ENCODE measurements at places on chromosomes 3 and 15.

- no peaks in the 10 kb centered on the region for H3K4me1 ChIP-seq
- H3K27me3 ChIP-seq, result no peaks in the 10 kb centered on the region
- peak overlapping the region; percentile 89 for H3K4me3 ChIP-seq
- H3K27ac ChIP-seq, result peak overlapping the region; percentile 95
- DNase-seq, result no peak
Observed at GRCh38 chr3:143974271-143975238, 2.9 kb downstream of the DIPK2A start.

- H3K27me3 ChIP-seq, result no peaks in the 10 kb centered on the region
- H3K36me3 ChIP-seq, result no peaks in the 10 kb centered on the region
- H3K27ac ChIP-seq, result no peak overlapping the region
- no peak for DNase-seq
Observed at GRCh38 chr3:171427771-171428320, 32.4 kb downstream of the TNIK start.

GRCh38 chr15:73889762-73890124, 16.4 kb downstream of the TBC1D21 start:
- H3K27me3 ChIP-seq, result no peaks in the 10 kb centered on the region
- H3K27ac ChIP-seq, result no peak overlapping the region
- H3K4me1 ChIP-seq, result no peaks in the 10 kb centered on the region
- H3K4me3 ChIP-seq, result no peak overlapping the region
- H3K36me3 ChIP-seq, result no peaks in the 10 kb centered on the region

GRCh38 chr15:98809273-98809672, 160.9 kb downstream of the IGF1R start:
- no peak overlapping the region for H3K27ac ChIP-seq
- DNase-seq, result no peak
- no peak overlapping the region for H3K4me3 ChIP-seq
- no peaks in the 10 kb centered on the region for H3K36me3 ChIP-seq
- no peaks in the 10 kb centered on the region for H3K4me1 ChIP-seq
- H3K27me3 ChIP-seq, result no peaks in the 10 kb centered on the region

- no peaks in the 10 kb centered on the region for H3K27me3 ChIP-seq
- no peak for DNase-seq
- no peaks in the 10 kb centered on the region for H3K4me1 ChIP-seq
- no peaks in the 10 kb centered on the region for H3K36me3 ChIP-seq
- no peak within 1 kb of the TSS for H3K27ac ChIP-seq
Observed at GRCh38 chr3:132317229-132317948, at the start of gene ACP3. TSS of gene ACP3 (plus strand) at chr3:132317407. CDS start at chr3:132317457, 50 bp downstream.

DNA sequence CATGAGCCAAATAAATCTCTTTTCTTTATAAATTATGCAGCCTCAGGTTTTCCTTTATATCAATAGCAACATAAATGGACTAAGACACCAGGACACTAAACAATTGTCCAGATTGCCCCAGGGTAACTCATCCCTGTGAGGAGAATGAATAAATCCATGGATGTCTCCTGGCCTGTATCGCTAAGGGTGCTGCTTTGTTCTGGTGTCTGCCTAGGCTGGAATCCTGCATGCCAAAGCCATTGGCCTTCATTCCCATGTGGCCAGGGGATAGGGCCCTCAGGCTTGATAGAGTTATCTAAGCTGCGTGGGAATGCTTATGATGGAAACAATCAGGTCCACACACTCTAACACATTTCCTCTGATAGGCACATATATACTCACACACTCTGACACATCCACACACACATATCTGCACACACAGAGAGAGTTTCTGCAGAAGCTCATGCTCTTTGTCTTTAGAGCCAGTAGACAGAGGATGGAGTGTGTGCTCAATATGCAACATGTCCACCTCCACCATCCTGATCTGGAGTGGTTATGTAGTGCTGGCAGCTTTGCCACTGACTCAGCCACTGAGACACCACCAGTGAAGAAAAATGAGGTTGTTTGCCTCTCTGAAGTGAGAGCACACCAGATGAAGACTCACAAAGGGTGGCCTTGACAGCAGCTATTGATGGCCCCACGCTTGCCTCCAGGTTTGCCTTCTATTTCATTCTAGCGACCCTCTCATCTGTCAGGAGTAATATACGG, 24.0 kb upstream of the DGKG start:
- H3K36me3 ChIP-seq, result no peaks in the 10 kb centered on the region
- DNase-seq, result no peak
- H3K27ac ChIP-seq, result no peak overlapping the region
- H3K27me3 ChIP-seq, result no peaks in the 10 kb centered on the region
- no peaks in the 10 kb centered on the region for H3K4me1 ChIP-seq
- H3K4me3 ChIP-seq, result no peak overlapping the region

- H3K27ac ChIP-seq, result no peak overlapping the region
- H3K4me3 ChIP-seq, result no peak overlapping the region
- no peak for DNase-seq
- H3K27me3 ChIP-seq, result no peaks in the 10 kb centered on the region
- no peaks in the 10 kb centered on the region for H3K36me3 ChIP-seq
Observed at GRCh38 chr3:23404246-23404645, 201.1 kb downstream of the UBE2E2 start.

- no peaks in the 10 kb centered on the region for H3K36me3 ChIP-seq
- DNase-seq, result no peak
- no peak overlapping the region for H3K4me3 ChIP-seq
Observed at GRCh38 chr3:36312351-36312750, 68.0 kb upstream of the STAC start.

DNA sequence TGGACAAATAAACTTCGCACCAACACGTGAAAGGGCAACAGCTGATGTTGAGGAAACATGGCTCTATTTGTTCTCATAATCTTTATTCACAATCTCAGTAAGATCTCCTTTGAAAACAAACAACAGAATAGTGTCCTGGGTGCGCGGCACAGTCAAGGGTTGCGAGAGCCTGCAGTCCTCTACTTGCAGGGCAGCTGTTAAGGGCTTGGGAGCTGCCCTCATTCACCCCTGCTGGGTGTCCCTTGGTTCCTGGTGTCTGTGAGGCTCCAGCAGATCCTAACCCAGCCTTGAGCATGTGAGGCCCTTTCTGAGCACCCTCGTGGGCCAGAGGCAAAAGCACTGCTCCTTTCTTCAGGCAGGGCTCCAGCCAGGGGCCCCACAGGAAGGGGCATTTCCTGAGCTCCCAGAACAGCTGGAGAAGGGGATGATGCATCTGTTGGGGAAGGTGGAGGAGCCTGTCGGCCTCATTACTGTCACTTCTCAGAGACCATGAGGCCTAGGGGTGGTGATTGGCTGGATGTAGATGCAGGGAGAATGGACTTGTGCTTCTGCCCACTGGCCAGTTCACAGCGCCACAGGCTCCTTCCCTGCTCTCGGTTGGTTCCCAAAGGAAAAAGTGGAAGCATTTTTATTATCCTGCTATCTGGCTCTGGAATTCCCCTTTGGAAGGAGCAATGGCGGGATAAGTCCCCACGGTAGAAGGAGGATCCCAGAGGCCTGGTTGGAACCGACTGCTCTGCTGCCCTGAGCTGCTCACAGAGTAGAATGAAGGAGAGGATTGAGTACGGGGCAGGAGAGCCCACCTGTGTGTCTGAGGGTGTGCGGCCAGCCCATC, 51.9 kb upstream of the KLF13 start:
- H3K27ac ChIP-seq, result no peak overlapping the region
- H3K27me3 ChIP-seq, result no peaks in the 10 kb centered on the region
- no peak overlapping the region for H3K4me3 ChIP-seq
- no peaks in the 10 kb centered on the region for H3K36me3 ChIP-seq

DNA sequence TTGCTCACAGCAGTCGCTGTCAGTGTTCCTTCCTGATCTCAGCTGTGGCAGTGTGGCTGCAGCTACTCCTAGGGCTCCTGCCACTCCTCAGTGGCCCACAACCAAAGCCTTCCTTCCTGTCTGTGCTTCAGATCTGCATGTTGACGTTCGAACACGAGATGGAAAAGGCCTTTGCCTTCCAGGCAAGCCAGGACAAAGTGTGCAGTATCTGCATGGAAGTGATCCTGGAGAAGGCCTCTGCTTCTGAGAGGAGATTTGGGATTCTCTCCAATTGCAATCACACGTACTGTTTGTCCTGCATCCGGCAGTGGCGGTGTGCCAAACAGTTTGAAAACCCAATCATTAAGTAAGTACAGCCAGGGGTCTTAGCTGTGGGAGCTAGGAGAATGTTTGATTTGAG, 17.8 kb downstream of the MKRN2 start:
- H3K27me3 ChIP-seq, result no peaks in the 10 kb centered on the region
- no peak for DNase-seq
- no peak overlapping the region for H3K27ac ChIP-seq
- H3K4me1 ChIP-seq, result no peaks in the 10 kb centered on the region
- no peak overlapping the region for H3K4me3 ChIP-seq

GRCh38 chr15:61092361-61093157, 136.5 kb downstream of the RORA start:
- no peaks in the 10 kb centered on the region for H3K27me3 ChIP-seq
- no peaks in the 10 kb centered on the region for H3K4me1 ChIP-seq
- H3K36me3 ChIP-seq, result no peaks in the 10 kb centered on the region
- no peak overlapping the region for H3K27ac ChIP-seq

GRCh38 chr15:59812889-59813288, 123.8 kb upstream of the BNIP2 start:
- no peaks in the 10 kb centered on the region for H3K4me1 ChIP-seq
- no peak overlapping the region for H3K4me3 ChIP-seq
- H3K27me3 ChIP-seq, result no peaks in the 10 kb centered on the region
- DNase-seq, result no peak
- H3K36me3 ChIP-seq, result no peaks in the 10 kb centered on the region

GRCh38 chr3:64079369-64080150, 56.3 kb upstream of the PSMD6 start:
- H3K4me3 ChIP-seq, result no peak overlapping the region
- H3K36me3 ChIP-seq, result no peaks in the 10 kb centered on the region
- no peak for DNase-seq
- H3K4me1 ChIP-seq, result no peaks in the 10 kb centered on the region
- no peak overlapping the region for H3K27ac ChIP-seq

DNA sequence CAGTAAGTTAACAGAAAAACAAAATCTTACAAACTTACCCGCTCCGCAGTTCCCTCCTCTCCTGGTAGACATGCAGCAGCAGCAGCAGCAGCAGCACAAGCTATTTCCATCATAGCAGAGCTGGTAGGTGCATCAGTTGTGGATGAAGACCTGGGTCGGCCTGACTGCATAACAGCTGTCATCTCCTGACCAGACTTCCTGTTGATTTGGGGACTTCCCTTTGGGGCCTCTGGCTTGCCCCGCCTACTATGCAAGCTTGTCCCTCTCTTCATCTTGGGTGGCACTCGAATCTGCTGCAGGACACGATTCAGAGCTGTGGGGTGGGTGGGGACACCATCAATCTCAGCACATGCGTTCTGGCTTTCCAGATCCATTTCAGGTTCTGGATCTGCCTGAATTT, 65.7 kb downstream of the TMCC1 start:
- H3K27ac ChIP-seq, result no peak overlapping the region
- DNase-seq, result no peak
- no peak overlapping the region for H3K4me3 ChIP-seq
- no peaks in the 10 kb centered on the region for H3K36me3 ChIP-seq
- no peaks in the 10 kb centered on the region for H3K27me3 ChIP-seq

GRCh38 chr15:93244696-93245660, 156.0 kb upstream of the RGMA start:
- no peaks in the 10 kb centered on the region for H3K27me3 ChIP-seq
- H3K4me3 ChIP-seq, result no peak overlapping the region
- H3K27ac ChIP-seq, result no peak overlapping the region
- H3K4me1 ChIP-seq, result no peaks in the 10 kb centered on the region
- H3K36me3 ChIP-seq, result no peaks in the 10 kb centered on the region

- H3K27ac ChIP-seq, result no peak overlapping the region
- no peaks in the 10 kb centered on the region for H3K36me3 ChIP-seq
- DNase-seq, result no peak
- H3K4me3 ChIP-seq, result no peak overlapping the region
- no peaks in the 10 kb centered on the region for H3K27me3 ChIP-seq
Observed at GRCh38 chr15:82968066-82968465, 15.5 kb upstream of the HOMER2 start.

GRCh38 chr15:70569714-70570231, 193.6 kb downstream of the UACA start:
- H3K36me3 ChIP-seq, result no peaks in the 10 kb centered on the region
- H3K27me3 ChIP-seq, result no peaks in the 10 kb centered on the region
- H3K27ac ChIP-seq, result no peak overlapping the region
- no peaks in the 10 kb centered on the region for H3K4me1 ChIP-seq
- DNase-seq, result no peak

GRCh38 chr3:58874248-58874741, 175.5 kb downstream of the CFAP20DC start:
- no peak overlapping the region for H3K4me3 ChIP-seq
- no peaks in the 10 kb centered on the region for H3K27me3 ChIP-seq
- H3K4me1 ChIP-seq, result no peaks in the 10 kb centered on the region

GRCh38 chr3:124451630-124452317, 278.5 kb upstream of the UMPS start:
- DNase-seq, result no peak
- no peak overlapping the region for H3K27ac ChIP-seq
- H3K4me1 ChIP-seq, result no peaks in the 10 kb centered on the region
- H3K36me3 ChIP-seq, result no peaks in the 10 kb centered on the region
- no peaks in the 10 kb centered on the region for H3K27me3 ChIP-seq

GRCh38 chr3:52827441-52827840, 3.0 kb downstream of the ITIH4 start:
- no peaks in the 10 kb centered on the region for H3K27me3 ChIP-seq
- H3K4me1 ChIP-seq, result no peaks in the 10 kb centered on the region
- DNase-seq, result no peak
- peaks cover 16% of the 10 kb centered on the region for H3K36me3 ChIP-seq
- H3K4me3 ChIP-seq, result peak overlapping the region; percentile 14

DNA sequence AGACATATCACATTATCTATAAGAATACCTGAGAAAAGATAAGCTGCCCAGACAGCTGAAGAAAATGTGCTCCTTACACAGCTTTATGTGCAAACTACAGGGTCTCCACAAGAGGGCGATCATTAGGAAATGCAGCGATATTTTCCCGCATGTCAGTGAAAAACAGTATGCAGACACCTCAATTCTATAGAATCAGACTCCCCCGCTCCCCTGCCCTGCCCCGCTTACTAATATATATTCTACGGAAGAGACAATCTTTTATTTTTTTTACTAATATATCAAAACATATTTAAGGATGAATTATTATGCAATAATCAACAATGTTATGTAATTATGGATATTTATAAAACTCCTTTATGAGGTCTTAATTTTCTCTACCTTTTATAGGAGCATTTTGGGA, 681.3 kb downstream of the ROBO1 start:
- H3K4me3 ChIP-seq, result no peak overlapping the region
- no peaks in the 10 kb centered on the region for H3K4me1 ChIP-seq
- DNase-seq, result no peak
- H3K36me3 ChIP-seq, result no peaks in the 10 kb centered on the region
- H3K27me3 ChIP-seq, result no peaks in the 10 kb centered on the region
- H3K27ac ChIP-seq, result no peak overlapping the region

GRCh38 chr3:129974833-129975704, 549 bp downstream of the TRH start:
- DNase-seq, result peak; percentile 37
- H3K4me3 ChIP-seq, result no peak overlapping the region
- H3K27ac ChIP-seq, result no peak overlapping the region

GRCh38 chr15:100097342-100098127, 244.2 kb downstream of the ADAMTS17 start:
- no peak overlapping the region for H3K27ac ChIP-seq
- H3K27me3 ChIP-seq, result no peaks in the 10 kb centered on the region
- H3K4me3 ChIP-seq, result no peak overlapping the region

- H3K27me3 ChIP-seq, result no peaks in the 10 kb centered on the region
- no peaks in the 10 kb centered on the region for H3K4me1 ChIP-seq
- no peak overlapping the region for H3K27ac ChIP-seq
- H3K36me3 ChIP-seq, result no peaks in the 10 kb centered on the region
- no peak for DNase-seq
Observed at GRCh38 chr15:91652610-91653207, 200.8 kb upstream of the SLCO3A1 start.
